Cardiac septum (tissue), 1 donor: ENCODE measurements at places on chromosomes 7 and 10. TPM values are rescaled to one million over a fixed set of nuclear protein-coding genes. Genes with fewer than 3 reads are reported as not detected.
A peak's percentile ranks its signal among the peaks of the same experiment; 100 is the strongest.

The HTRA1 gene
- total RNA-seq, result 104 TPM

The MACC1 gene
- 0.13 TPM for total RNA-seq

The NCOA4 gene
- 195 TPM for total RNA-seq

The OPN1SW gene
- total RNA-seq, result not detected

The FAM241B gene
- total RNA-seq, result 5.7 TPM

The FOXI2 gene
- total RNA-seq, result 0.24 TPM

The PTPRN2 gene
- total RNA-seq, result 0.92 TPM

DNA sequence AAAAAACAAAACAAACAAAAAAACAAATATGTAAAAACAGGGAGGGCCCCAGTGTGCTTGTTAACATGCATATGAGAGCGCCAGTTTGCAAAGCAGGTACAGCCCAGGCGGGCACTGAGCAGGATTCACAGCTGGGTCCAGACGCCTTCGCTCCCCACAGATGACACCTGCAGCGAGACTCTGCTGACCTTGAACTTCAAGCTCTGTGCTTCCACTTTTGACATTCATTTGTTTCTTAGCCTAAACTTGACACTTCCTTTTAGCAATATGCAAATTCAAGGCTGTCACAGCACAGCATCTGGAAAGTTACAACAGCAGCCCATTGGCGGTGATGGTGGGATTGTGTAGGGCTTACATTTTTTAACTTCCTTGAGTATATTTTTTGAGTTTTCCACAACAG lies 88.8 kb upstream of the TNS3 start:
- peak; percentile 63 for DNase-seq

DNA sequence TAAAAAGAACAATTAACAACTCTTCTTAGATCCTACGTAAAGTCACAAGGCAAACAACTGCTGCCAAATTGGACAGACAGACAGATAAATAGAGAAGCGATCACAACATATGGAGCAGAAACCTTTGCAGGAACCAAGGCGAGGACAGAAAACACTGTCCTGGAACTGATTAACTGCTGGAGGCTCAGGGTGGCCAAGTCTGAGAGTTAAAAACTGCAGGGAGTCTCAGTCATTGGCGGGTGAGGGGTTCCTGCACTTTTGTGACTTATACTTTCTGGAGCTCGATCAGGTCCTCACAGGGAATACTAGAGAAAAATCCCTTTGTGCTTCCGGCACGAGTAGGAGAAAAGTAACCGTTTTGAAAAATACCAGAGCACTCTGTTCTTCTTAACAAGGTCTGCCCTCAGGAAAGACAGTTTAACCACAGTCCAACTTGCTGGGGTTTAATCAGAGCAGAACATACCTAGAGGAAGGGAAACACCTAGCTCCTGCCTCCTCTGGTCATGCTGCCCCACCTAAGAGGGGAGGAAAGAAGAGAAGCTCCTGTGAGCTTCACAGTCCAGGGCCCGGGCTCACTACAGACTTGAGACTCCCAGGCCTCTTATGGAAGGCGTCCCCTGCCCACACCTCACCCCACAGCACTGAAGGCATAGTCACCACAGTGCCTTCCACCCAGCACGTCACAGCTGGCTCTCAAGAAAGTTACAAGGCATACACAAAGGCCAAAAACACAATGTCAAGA lies 74.9 kb downstream of the LARP4B start:
- no peak for DNase-seq

- DNase-seq, result no peak
These were observed 56.7 kb downstream of the NPY start for GRCh38 chr7:24340727-24341126.

GRCh38 chr7:82275342-82275741 lies 168.2 kb downstream of the CACNA2D1 start:
- DNase-seq, result no peak

GRCh38 chr7:91941450-91941849 lies 788 bp downstream of the AKAP9 start:
- DNase-seq, result no peak

DNA sequence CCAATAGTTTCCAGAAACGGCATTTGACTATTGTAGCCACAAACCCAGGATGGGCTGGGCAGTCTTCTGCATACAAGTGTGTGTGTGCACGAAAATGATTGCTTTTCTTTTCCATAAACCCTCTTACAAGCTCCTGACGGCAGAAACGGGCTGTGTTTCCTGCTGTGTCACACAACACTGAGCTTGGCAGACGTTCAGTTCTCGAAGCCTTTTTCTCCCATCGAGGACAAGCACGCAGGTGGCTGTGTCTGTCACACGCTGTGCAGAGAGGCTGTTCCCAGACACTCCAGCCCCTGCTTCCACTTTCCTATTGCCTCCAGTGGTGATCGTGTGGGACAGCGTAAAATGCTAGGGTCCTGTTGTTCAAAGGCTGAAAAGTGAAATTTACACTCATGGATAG lies 32.1 kb downstream of the RBAK start:
- no peak for DNase-seq

GRCh38 chr7:99109108-99110051 lies 34.5 kb downstream of the SMURF1 start:
- DNase-seq, result no peak

DNA sequence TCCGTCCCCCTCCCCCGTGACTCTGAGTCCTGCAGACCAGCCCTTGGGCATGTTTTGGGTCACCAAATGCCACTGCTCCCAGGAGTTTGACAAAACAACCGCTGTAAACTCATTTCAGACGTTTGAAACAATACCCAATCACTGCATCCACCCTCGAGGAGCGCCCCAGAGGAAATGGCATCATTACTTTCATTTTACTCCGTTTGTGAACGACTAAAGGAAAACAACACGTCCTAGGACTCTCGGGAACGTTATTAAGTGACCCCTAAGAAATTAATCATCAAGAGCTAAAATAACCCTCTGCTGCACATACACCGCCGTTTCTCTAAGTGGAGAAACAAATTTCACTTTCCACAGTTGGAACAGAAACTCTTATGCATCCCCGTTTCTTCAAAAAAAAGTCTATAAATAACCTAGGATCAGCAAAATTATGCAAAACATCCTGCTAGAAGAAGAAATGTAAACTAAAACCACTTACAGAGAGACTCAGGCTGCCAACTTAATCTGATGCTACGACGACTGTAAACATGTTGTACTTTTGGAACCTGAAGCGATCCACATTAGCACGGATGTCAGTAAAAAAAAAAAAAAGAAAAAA lies 109.9 kb upstream of the EFCAB10 start:
- DNase-seq, result no peak

GRCh38 chr10:124012066-124012465 lies 81.3 kb downstream of the CHST15 start:
- DNase-seq, result no peak

- DNase-seq, result no peak
These were observed 40.0 kb downstream of the HIF1AN start for GRCh38 chr10:100575585-100576281.

DNA sequence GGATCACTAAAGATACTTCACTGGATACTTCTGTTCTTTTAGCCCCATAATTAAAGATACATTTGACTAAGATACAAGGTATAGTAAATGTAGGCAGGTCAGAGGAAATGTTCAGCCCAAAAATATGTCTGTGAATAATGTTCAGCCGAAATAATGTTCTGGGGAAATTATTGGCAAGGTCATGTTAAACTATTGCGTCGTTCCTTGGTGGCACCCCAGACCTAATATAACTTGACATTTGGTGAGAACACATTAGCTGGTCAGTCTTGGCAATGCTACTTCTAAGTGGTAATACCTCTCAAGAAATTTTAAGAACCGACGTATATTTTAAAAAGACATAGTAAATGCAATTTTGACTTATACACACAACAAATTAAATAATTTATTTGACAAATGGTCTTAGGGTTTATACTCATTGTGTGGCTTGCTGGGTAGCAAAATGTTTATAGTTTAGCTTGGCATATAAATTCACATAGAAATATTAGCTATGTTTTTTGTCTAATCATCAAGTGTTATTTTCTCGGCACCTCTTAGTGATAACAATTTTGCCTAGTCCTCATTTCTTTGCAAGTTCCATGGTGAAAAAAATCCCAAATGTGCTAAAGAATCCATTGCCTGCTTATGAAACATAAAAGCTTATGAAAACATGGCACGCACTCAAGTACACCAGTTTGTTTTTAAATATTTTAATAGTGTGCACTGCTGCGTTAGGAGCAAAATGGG lies 270.3 kb upstream of the NEBL start:
- no peak for DNase-seq

GRCh38 chr7:139731802-139732470 lies 45.9 kb downstream of the HIPK2 start:
- no peak for DNase-seq

DNA sequence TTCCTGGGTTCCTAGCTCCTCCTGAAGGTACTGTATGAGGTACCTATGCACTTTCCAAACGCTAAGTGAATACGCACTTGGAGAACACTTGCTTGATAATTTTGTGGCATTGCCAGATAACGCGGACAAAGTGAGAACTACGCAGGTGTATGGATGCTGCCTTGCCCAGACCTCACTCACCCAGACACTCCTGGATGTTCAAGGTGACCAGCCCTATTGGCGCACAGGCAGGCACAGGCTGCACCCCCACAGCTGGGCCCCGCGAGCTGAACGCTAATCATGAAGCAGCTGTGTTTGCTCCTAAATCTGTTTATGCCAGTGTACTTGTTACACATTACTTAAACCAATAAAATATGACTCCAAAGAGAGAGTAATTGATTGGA lies 27.3 kb downstream of the DIP2C start:
- no peak for DNase-seq
